RPMI7951 (cell line): ENCODE measurements at places on chromosomes 6 and 20. TPM values are rescaled to one million over a fixed set of nuclear protein-coding genes. Genes with fewer than 3 reads are reported as not detected.

GRCh38 chr20:17892189-17892938, 76.2 kb downstream of the SNX5 start:
- DNase-seq = no peak

DNA sequence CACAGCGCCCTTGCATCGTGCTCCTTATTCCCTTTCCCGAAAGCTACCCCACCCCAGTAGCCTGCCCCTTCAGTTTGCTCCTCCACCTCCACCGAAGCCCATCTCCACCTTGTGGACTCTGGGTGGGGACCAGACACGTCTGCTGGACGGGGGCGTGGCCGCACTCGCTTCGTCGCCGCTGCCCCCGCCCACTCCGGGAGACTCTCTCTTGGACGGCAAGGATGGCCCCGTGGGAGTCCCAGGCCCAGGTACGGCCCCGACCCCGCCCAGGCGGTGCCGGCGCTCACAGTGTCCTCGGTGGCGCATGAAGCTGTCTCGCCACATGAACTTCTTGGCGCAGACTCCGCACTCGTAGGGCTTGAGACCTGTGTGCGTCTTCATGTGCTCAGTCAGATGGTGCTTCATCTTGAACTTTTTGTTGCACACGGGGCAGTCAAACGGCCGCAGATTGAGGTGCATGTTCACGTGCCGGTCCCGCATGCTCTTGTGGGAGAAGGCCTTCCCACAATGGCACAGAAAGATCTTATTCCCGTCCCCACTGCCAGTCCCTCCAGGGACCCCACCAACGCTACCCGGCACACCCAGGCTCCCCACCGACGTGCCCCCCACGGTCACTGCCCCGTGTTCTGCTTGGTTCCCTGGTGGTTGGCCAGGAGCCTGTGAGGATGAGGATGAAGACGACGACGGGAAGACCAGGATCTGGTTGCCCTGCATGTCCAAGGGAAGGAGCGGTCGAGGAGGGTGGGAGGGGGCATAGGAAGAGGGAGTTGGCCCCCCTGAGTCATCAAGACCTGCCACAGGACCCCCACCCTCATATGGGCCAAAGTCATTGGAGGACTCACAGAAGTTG, 1.3 kb upstream of the TAPBP start:
- no peak for DNase-seq

GRCh38 chr20:20754714-20755113, 42.3 kb upstream of the RALGAPA2 start:
- no peak for DNase-seq

- DNase-seq = no peak
Observed at GRCh38 chr6:45986746-45987274, 28.9 kb downstream of the CLIC5 start.

- DNase-seq = peak; percentile 79
Observed at GRCh38 chr20:45890077-45890984, 677 bp downstream of the NEURL2 start.

DNA sequence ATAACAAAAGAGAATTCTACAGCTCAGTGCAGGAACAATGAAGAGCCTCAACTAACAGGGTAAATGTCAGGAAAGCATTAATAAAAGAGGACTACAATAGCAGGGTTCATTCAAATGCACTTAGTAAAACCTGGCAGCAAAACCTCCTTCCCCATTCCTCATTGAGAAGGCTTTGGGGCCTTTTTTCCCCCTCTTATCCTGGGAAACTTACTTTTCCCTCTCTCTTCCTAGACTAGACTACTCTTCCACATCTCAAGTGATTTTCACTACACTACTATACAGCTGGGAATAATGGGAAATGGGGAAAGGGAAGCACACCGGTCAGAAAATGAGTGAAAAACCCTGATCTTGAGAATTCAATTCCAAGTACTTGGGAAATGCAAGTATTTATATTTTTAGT, 10.1 kb downstream of the ROMO1 start:
- no peak for DNase-seq

DNA sequence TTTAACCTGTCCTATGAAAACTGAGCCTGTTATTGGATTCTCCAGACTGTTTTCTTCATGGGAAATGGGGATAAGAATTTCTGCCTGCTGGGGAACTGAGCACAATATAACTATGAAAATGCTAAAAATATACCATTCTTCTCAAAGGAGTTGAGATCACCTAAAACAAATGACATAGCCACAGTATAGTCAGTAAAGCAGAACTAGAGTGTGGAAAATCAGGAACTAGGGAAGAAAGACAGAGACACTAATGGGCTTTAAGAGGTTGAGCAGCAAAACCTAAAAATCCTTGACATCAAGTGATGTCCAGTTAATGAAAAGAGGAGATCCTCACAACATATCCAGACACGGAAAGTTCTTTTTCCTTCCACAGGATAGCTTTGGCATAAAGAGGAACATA, 215.7 kb upstream of the CST7 start:
- no peak for DNase-seq

DNA sequence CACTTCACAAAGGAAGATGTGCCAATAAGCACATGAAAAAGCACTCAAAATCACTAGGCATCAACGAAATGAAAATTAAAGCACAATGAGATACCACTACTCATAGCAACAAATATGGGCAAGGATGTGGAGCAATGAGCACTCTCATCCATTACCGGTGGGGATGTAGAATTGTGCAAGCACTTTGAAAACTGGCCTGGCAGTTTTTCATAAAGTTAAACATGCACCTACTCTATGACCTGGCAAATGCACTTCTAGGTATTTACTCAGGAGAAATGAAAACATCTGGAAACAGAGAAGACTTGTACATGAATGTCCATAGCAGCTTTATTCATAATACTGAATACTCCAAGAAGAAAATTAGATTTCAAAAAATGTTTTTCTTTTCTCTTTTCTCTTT, 34.1 kb upstream of the TMEM14A start:
- no peak for DNase-seq

DNA sequence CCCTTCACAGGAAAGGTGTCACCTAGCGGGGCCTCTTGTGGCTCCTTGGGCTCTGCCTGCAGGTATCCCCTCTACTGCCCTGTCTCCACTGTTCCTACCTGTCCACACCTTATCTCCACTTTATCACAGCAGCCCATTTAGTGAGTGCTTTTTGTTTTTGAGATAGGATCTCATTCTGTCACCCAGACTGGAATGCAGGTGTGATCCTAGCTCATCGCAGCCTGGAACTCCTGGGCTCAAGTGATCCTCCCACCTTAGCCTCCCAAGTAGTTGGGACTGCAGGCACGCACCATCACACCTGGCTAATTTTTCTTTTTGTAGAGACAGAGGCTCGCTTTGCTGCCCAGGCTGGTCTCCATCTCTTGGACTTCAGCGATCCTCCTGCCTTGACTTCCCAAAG, 48.0 kb downstream of the BCAS4 start:
- no peak for DNase-seq

DNA sequence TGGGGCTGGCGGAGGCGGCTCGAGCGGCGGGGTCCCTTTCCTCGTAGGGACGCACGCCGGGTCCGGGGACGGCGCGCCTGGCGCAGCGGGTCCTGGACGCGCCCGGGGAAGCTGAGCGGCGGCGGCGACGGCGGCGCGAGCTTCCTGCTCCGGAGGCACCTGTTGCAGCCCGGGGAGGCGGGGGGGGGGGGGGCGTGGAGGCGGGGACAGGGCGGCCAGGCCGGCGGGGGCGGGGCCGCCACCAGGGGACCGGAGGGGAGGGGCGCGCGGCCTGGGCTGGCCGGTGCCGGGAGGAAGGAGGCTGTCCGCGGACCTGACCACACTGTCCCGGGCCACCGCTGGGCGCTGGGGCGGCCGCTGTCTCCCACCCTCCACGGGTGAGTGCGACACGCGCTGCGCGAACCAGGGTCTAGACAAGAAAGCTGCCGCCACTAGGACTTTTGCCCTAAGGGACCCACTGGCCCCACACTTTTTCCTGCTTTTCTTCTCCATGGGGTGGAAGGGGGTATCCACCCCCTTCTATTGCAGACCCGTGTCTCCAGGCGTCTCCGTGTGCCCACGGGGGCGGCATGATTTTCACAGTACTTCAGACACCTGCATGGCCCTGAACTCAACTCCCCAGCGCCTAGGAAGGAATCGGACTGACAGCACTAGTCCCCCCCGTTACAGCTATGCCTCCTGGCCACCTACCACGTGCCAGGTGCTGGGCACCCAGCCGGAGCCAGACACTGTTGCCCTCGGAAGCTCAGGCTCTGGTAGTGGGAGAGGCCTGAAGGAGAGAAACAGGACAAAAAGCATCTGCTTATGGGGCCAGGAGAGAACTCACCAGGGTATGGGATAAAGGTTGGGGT, at the start of gene NFATC2:
Gene NFATC2 (minus strand): TSS at position 149 of the 851 bp plus-strand sequence. CDS start 220 bp downstream, outside the sequence.
- DNase-seq = no peak

DNA sequence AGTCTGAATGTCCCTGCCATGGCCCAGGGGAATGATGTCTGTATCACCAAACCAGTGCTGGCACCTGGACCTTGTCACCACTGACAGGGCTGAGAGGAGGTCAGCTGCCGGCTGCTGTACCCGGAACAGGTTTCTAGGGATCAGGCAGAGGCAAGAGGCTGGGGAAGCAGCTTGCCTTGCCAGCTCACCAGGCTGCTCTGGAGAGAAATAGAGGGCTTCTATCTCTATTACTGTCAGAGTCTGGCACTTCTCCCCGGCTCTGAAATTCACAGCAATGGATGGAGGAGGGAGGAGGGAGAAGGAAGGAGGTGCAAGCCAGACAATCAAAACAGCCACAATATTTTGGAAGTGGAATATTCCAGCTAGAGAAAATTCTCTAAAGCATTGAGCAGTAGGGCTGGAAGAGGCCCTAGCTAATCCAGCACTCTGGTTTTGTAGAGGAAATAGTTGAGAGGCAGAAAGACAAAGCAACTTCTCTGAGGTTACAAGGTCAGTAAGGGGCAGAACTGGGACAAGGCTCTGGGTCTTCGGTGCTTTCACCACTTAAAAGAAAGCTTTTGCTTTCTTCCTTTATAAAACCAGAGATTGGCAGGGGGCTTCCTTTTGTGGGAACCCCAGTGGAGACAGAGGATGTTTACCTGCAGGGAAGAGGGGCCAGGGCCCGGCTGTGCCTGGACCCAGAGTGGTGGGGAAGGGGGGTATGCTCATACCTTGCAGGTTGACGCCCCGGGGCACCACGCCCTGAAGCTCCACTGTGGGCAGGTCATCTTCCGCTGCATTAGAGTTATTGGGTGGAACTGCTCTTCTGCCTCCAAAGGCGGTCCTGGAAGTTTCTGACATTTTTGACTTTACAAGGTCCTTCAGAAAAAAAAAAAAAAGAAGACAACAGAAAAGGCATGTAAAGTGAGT, 2.4 kb downstream of the F13A1 start:
- DNase-seq = no peak

Gene PPP1R16B
- under 0.01 TPM in 2 replicates for total RNA-seq

- DNase-seq = no peak
Observed at GRCh38 chr20:608970-609369, 1.1 kb downstream of the TCF15 start.

DNA sequence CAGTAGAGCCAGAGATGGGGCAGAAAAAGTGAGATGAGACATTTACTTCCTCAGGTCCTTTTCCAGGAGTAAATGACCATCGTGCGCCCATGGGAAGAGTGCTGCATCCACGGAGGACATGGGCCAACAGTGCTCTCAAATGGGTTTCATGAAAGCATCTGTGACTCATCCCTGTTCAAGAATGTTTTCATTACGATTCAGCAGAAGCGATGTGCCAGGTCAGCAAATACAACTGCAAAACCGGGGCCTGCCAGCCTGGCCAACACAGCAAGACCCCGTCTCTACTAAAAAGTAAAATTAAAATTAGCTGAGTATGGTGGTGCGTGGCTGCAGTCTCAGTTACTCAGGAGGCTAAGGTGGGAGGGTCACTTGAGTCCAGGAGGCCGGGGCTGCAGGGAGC, 125.1 kb downstream of the LY86 start:
- no peak for DNase-seq

DNA sequence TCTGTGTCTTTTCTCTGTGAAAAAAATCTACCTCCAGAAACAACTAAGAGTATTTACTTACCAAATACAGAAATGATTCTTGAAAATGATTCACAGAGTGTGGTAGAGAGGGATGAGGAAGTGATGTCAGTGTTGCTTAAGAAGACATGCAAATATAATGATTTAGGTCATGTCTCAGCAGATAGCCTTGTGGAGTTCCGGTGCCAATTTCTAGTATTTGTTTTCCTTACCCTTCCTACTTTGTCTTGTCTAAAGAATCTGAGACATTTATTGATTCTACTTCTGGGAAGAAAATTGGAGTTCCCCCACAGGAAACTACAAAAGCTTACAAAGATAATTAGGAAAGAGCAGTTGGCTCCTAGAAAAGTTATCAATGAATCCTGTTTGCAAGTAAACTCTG, 68.8 kb downstream of the GJA1 start:
- peak; percentile 57 for DNase-seq

- no peak for DNase-seq
Observed at GRCh38 chr6:123622780-123623179, 14.0 kb downstream of the TRDN start.

Gene WFDC2
- total RNA-seq = 0.78 TPM in 1 of 2 replicates, not detected in the other

GRCh38 chr6:116405138-116405537, 34.4 kb downstream of the DSE start:
- peak; percentile 81 for DNase-seq

- DNase-seq = no peak
Observed at GRCh38 chr6:157575436-157576145, 194.6 kb downstream of the ZDHHC14 start.

DNA sequence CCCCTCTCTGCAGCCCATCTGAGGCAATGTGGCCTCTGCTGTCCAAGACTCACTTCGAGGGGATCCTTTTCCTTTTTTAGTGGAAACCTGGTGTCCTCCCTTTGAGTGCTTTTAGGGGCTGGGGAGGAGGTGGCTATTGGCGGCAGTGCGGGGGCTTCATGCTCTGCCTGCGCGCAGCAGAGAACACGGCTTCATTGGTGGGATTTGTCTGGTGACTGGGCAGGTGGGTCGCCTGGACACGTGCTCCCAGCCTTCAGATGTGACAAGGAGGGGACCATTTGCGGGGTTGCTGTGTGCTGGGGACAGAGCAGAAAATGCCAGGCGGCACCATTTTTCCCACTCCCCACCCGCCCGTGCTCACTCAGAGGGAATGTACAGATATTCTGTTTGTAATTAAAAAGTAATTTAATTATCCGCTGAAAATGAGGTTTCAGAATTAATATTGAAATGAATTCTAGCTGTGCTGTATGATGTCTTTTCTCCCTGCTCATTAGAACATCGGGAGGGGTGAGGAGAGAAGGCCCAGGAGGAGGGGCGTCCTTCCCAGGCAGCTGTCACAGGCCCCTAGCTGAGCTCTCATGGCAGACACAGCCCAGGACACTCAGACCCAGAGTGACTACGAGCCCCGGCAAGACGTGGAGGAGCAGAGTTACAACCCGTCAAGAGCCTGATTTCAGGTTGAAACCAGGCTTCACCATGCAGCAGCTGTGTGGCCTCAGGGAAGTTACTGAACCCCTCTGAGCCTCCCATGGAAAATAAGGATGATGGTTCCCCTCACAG, 417.2 kb upstream of the SULF2 start:
- no peak for DNase-seq

Gene USP49
- 0.60 and 1.3 TPM in 2 replicates for total RNA-seq

DNA sequence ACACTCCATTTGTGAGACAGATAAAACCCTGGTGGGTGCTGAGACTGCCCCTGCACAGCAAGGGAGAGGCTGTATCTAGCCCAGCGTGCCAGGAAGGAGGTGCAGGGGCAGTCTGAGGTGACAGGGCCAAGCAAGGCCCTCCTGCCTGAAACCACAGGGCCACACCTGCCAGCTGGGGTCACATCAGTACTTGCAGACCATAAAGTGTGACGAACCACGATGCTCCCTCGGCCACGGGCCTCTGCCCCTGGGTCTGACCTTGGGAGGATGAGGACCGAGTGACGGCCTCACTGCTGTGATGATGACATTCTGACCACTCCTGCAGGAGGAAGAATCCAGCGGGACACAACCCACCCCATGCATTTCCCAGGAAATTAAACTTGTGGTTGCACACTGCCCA, 75.1 kb downstream of the NINL start:
- DNase-seq = no peak

GRCh38 chr6:113306552-113307145, 550.5 kb upstream of the MARCKS start:
- peak; percentile 52 for DNase-seq

- DNase-seq = no peak
Observed at GRCh38 chr20:63734111-63734945, 2.1 kb upstream of the LIME1 start.
